ENCODE measurements at places on chromosomes 3 and 15. TPM values are rescaled to one million over a fixed set of nuclear protein-coding genes. Genes with fewer than 3 reads are reported as not detected.

Gene RTP3
- total RNA-seq = 0.09 TPM

Gene PAQR5
- total RNA-seq = 0.11 TPM

Gene DZIP1L
- 1.1 TPM for total RNA-seq

Gene RPL22L1
- 152 TPM for total RNA-seq

Gene ALDH1A3
- total RNA-seq = not detected

GRCh38 chr15:26628071-26628470 lies 144.8 kb downstream of the GABRB3 start:
- no peaks in the 10 kb centered on the region for H3K4me1 ChIP-seq
- no peak overlapping the region for H3K27ac ChIP-seq

DNA sequence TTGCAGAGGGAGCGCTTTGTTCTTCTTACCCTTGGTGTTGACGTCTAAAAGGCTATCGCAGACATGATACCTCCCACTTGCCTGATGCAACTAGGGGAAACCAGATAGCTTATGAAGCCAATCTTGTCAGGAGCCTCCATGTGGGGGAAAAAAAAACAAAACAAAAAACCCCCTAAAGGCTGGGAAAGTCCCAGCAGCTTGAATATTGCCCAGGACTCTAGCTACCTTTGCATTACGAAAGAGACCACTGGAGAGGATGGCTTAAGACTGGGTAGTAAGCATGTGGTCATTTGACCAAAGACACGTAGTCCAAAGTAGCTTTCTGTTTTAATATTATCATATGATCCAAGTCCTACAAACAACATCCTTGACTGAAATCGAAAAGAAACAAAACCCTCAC lies 120.7 kb upstream of the WNT5A start:
- no peaks in the 10 kb centered on the region for H3K27me3 ChIP-seq
- no peak for DNase-seq
- no peak overlapping the region for H3K4me3 ChIP-seq

DNA sequence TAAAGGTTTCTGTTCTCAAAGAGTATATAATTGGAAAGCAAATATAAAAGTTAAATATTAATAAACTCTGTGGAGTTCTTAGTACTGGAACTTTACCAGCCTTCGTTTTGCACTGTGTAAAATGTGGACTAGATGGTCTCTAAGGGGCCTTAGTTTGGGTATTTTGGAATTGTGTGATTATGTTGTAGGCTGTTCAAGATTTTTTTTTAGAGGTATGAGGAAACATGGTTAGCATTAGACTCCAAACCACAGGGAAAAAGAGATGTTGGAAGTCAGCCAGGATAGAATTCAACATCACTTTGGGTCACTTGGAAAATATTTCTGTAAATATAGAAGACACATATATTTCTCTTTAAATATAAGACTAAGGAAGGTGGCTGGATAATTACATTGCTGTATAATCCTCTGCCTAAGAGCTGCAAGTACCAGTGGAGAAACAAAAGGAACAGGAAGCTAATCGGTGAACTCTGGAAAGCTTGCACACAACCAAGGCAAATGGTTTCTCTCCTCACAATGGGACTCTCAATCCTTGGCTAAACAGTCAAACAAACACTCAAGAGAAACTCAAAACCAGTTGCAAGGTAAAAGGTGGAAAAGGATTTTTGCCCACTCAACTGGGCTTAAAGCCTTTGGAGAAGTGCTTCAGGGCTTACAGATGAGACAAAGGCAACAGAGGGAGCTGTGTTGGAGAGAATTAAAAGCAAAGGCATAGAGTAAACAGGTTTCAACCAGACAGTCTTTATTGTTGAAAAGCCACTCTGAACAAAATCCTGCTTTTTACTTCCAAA lies 141.7 kb downstream of the NR1D2 start:
- H3K27me3 ChIP-seq = no peaks in the 10 kb centered on the region
- peaks cover 22% of the 10 kb centered on the region for H3K4me1 ChIP-seq
- H3K36me3 ChIP-seq = no peaks in the 10 kb centered on the region
- H3K27ac ChIP-seq = peak overlapping the region; percentile 55

GRCh38 chr3:156145866-156146265 lies 25.5 kb downstream of the KCNAB1 start:
- H3K36me3 ChIP-seq = no peaks in the 10 kb centered on the region
- no peak for DNase-seq
- no peak overlapping the region for H3K4me3 ChIP-seq
- H3K27me3 ChIP-seq = no peaks in the 10 kb centered on the region

- H3K4me3 ChIP-seq = no peak overlapping the region
- H3K27me3 ChIP-seq = no peaks in the 10 kb centered on the region
- no peak overlapping the region for H3K27ac ChIP-seq
- no peak for DNase-seq
- H3K36me3 ChIP-seq = peaks cover 75% of the 10 kb centered on the region
Observed at GRCh38 chr3:37053753-37054152, 60.4 kb downstream of the MLH1 start.

- no peaks in the 10 kb centered on the region for H3K4me1 ChIP-seq
- no peaks in the 10 kb centered on the region for H3K27me3 ChIP-seq
- DNase-seq = no peak
Observed at GRCh38 chr3:69821133-69821532, 81.9 kb downstream of the MITF start.

DNA sequence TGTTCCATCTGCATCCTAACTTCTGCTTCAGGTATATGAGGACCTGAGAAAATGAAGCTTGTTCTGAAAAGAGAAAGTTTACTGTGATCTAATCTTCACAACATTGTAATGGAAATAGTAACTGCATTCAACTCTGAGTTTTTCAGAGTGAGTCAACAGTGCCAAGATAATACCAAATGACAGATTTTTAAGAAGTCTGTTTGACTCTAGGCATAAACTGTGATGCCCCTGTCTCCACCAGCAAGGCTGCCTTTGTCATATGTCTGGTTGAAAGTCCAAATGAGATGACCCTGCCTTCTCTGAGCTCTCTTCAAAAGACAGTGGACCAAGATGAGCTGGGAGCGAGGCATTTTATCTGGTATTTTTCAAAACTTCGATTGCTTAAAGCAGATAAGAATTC lies 44.8 kb upstream of the B3GNT5 start:
- no peak overlapping the region for H3K4me3 ChIP-seq
- no peaks in the 10 kb centered on the region for H3K36me3 ChIP-seq
- no peak overlapping the region for H3K27ac ChIP-seq
- 0 out of 3 replicates have a peak, but pooled peaks cover 6% of the 10 kb centered on the region for H3K27me3 ChIP-seq
- H3K4me1 ChIP-seq = peaks cover 16% of the 10 kb centered on the region

- H3K27me3 ChIP-seq = no peaks in the 10 kb centered on the region
- H3K27ac ChIP-seq = peak overlapping the region; percentile 97
- H3K36me3 ChIP-seq = no peaks in the 10 kb centered on the region
- H3K4me3 ChIP-seq = peak overlapping the region; percentile 86
Observed at GRCh38 chr3:152267831-152268554, 736 bp upstream of the MBNL1 start.
